ENCODE measurements at places on chromosomes 2 and 18.

GRCh38 chr2:70340075-70340474 is 38.2 kb upstream of the FAM136A start:
- DNase-seq: no peak

DNA sequence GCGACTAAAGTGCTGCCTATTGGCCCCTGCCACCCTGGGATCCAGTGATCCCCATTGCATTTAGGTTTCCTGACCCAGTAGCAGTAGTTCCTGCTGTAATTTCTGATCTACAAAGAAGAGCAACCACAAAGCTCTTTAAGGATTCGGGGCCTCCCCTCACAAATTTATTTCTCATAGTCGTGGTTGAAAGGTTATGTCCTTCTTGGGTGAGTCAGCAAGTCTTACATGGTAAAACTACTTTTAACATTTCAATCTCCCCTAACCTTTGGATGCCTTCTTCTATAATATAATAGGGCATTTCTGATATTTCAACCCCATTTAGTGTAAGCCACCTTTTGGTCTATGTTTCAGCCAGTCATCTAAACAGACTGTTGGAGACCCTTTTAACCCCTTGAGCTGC is 14.9 kb downstream of the PIKFYVE start:
- no peak for DNase-seq

- no peak for DNase-seq
Observed at GRCh38 chr18:48989304-48990303, 38.8 kb upstream of the SMAD7 start.

DNA sequence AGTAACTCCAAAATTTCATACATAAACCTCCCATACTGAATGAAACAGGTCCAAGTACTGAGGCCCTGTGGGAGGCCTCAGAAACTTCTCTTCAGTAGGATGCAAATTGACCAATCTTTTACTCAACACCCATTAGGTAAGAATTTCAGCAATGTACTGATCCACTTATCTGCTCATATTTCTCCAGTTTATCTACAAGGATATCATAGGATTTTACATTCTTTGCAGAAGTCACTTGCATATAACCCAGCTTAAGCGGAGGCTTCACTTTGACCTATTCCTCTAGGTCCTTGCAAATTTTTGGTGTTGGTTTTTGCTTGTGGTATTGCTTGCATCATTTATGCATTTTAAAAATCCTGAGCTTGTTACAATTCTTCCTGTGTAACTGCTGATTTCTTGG is 28.8 kb upstream of the SLC3A1 start:
- no peak for DNase-seq

DNA sequence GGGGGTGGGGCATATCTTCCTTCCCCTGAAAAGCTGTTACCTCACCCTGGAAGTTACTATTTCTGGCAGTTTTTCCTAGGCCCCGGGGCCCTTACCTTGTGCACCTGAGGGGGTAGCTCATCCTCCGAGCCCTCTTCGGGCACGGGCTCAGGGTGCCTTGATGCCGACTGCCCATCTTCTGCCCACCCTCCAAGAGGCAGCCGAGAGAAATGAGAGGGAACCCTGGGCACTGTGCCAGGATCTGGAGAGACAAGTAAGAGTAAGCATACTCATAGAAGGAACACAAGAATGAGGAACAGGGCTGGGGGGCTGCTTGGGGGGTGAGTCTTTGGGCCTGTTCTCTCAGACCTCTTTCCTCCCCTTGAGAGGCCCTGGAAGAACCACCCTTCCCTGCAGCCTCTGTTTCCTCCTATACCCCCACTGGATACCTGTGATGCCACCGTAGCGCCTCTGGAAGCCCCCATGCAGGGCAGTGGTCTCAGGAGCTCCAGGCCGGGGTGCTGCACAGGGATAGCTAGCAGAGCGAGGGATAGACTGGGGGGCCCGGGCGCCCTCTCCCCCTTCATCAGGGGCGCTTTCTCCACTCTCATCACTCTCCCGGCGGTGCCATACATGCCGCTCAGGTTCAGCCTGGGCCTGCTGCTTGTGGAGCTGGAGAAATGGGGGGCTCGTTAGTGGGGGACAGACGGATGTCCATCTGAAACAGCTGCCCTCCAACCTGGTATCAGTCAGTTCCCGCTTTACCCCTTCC is 2.1 kb upstream of the ABCB6 start:
- DNase-seq: no peak

- DNase-seq: no peak
Observed at GRCh38 chr2:227180770-227181169, 16.3 kb downstream of the COL4A3 start.
